ENCODE measurements at places on chromosomes 6 and 20. TPM values are rescaled to one million over a fixed set of nuclear protein-coding genes. Genes with fewer than 3 reads are reported as not detected.

- no peak for DNase-seq
Observed at GRCh38 chr6:81938991-81939732, 186.7 kb upstream of the TENT5A start.

- no peak for DNase-seq
Observed at GRCh38 chr6:139925894-139926641, 551.6 kb upstream of the CITED2 start.

- DNase-seq = no peak
Observed at GRCh38 chr20:37358366-37359150, 12.6 kb downstream of the SRC start.

- no peak for DNase-seq
Observed at GRCh38 chr20:5910186-5910585, 40.1 kb downstream of the TRMT6 start.

GRCh38 chr6:154733183-154733625 is at the start of gene SCAF8:
SCAF8 (plus strand) TSS chr6:154733416; CDS start chr6:154733901, 485 bp downstream.
- DNase-seq = peak; percentile 86

GRCh38 chr6:44116641-44117382 is 10.4 kb downstream of the MRPL14 start:
- DNase-seq = no peak

- no peak for DNase-seq
Observed at GRCh38 chr6:25172819-25173218, 106.4 kb upstream of the CARMIL1 start.

DNA sequence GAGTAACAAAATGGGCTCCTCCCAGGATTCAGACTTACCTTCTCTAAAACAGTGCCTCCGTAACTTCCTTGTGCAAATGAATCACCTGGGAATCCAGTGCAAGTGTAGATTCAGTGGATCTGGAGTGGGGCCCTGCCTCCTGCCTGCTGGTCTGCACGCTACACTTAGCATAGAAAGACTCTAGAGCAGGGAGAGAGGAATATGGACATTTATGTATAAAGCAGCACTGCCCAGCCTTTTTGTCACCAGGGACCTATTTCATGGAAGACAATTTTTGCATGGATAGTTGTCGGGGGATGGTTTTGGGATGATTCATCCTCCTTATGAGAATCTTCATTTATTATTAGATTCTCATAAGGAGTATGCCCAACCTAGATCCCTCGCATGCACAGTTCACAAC is 42.3 kb upstream of the L3MBTL3 start:
- no peak for DNase-seq

GRCh38 chr6:116206231-116206903 is 47.5 kb downstream of the TSPYL4 start:
- no peak for DNase-seq

DNA sequence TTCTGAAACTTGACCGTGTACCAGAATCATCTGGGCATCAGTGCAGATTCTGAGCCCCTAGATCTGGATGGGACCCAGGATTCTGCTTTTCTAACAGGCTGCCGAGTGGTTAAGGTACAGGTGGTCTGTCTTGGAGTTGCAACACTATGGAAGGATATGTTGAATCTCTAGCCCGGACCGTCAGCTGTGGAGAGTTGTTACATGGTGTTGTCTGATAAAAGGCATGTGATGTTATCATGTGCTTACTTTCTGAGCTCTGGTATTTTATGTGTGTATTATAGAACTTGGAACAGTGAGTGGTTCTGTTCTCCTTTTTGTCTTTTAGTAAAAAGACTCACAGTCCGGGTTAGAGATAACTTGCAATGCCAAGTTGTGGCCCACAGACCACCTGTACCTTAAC is 123.0 kb downstream of the JARID2 start:
- DNase-seq = no peak

- no peak for DNase-seq
Observed at GRCh38 chr6:170018422-170018935, 267.1 kb downstream of the ERMARD start.

- no peak for DNase-seq
Observed at GRCh38 chr6:36851626-36852025, 12.4 kb upstream of the CPNE5 start.

DNA sequence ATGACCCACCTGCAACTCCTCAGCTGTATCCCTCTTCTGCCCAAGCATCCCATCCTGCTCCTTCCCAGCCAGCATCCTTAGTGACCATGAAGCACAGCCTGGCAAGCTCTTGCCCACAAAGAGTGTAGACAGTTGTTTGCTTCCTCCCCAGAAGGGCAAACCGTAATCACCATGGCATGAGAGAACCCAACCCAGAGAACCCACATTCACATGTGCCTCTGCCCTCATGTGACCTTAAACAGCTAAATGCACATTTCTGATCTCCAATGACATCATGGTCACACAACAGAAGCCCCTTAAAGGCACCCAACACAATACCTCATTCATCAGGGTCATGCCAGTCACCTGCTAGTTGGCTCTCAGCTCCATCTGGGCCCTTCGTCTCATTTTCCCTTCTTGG is 162.8 kb upstream of the CDYL start:
- no peak for DNase-seq

DNA sequence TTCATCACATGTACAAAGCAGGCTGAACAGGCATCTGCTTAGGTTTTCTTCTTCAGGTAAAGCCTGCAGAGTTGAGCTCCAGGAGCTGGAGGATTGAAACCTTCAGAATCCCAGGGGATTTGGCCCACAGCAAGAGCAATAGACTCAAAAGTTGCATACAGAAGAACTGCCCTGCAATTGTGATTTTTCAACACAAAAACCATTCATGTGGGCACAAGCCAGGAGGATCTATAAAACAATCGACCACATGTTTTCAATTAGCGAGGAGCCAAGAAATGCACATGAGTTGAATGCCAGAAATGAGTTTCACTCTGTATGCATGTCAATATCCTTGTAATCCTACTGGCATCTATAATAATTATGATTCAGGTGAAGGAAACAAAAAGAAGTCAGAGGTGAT is 576.4 kb downstream of the HDGFL1 start:
- no peak for DNase-seq

DNA sequence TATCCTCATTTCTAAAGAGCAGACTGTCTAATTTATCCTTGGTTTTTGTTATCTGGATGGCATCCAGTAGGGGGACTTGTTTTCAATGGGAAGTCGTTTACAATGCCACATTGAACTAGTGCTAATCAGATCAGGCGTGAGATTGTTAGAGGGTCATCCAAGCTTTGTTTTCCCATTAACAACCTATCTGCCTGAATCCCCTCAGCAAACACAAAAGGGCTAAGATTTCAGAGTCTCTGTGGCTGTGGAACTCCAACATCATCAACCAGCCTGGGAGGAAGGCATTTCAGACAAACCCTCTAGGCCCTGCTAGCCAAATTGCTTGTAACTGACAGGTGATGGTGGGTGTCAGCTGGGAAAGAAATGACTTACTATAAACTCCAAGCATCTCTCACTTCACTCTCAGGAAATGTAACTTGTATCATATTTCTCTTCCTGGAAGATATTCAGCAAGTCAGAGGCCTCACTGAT is 47.7 kb downstream of the COL19A1 start:
- no peak for DNase-seq

The OXT gene
- 0.65 TPM for total RNA-seq

The OR2B6 gene
- total RNA-seq = not detected

The OLIG3 gene
- not detected for total RNA-seq

The GRM1 gene
- 0.06 TPM for total RNA-seq

The TP53TG5 gene
- total RNA-seq = 0.68 TPM
